ENCODE measurements at places on chromosomes 7 and 10. TPM values are rescaled to one million over a fixed set of nuclear protein-coding genes. Genes with fewer than 3 reads are reported as not detected.

LIPN gene
- total RNA-seq, result not detected

ADRA2A gene
- not detected for total RNA-seq

NEUROG3 gene
- total RNA-seq, result not detected

TMEM60 gene
- total RNA-seq, result 15.9 TPM

HSPB1 gene
- 28.1 TPM for total RNA-seq

MYL10 gene
- not detected for total RNA-seq

MEST gene
- 1.2 TPM for total RNA-seq

PRSS37 gene
- not detected for total RNA-seq

UNCX gene
- total RNA-seq, result not detected

CTAGE8 gene
- 1.6 TPM for total RNA-seq

CFAP46 gene
- total RNA-seq, result not detected

PLXDC2 gene
- total RNA-seq, result not detected

CYP2W1 gene
- not detected for total RNA-seq

MMD2 gene
- total RNA-seq, result not detected

PPP1R17 gene
- total RNA-seq, result not detected

ATP6V0A4 gene
- not detected for total RNA-seq

WNT8B gene
- 0.40 TPM for total RNA-seq

- DNase-seq, result peak; percentile 32
Observed at GRCh38 chr7:39979406-39980073, 29.5 kb downstream of the CDK13 start.

DNA sequence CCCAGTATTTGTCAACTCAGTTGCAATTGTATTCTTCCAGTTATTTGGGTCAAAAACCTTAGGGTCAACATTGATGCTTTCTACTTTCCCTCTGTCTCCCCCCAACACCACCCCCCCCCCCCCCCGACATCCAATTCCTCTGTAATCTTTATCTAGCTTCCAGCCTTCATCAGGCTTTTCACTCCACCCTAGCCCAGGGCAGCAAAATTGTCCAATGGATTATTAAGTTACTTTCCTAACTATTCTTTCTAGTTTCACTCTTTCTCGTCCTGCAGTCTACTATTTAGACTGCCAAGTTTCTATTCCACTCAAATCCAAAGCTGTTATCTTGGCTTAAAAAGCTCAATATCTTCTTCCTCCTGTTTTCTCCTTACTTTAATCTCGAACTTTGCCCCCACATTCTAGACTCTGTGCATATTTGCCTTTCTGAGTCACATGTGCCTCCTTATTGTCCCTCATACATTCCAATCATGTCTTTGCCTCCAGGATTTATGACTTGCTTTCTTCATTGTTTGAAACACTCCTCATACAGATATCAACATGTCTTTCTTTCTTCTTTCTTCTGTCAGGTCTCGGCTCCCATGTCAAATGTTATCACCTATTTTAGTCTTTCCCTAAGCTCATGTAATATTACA, 196.6 kb upstream of the TMEM196 start:
- no peak for DNase-seq

DNA sequence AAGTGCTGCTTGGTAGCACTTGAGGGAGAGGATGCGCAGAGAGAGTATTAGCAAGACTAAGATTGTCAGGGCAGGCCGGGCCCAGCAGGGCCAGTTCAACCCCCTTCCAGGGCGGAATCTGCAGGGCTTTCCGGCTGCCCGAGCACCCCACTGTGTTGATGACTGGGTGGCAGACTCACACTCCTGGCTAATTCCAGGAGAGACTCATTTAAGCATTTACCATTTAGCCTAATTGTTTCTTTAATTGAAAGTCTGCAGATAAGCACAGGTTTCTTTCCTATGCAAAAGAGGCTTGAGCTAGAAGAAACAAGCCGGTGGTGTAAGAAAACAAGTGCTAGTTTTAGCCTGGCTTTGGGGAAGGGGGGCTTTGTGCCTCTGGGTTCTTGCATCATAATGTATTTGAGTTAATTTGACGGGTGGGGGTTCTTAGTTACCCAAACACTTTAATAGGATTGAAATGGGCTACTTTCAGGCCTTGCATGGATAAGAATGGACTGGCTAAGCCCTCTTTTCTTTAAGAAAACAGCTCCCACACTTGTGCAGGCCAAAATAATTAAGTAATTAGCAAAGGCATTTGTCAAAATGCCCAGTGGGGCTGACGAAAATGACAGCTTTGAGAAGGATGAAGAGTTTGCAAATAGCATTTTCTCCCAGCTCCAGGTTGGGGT, 201.3 kb downstream of the MYOF start:
- no peak for DNase-seq

- DNase-seq, result no peak
Observed at GRCh38 chr7:133824132-133824531, 303.0 kb upstream of the LRGUK start.

DNA sequence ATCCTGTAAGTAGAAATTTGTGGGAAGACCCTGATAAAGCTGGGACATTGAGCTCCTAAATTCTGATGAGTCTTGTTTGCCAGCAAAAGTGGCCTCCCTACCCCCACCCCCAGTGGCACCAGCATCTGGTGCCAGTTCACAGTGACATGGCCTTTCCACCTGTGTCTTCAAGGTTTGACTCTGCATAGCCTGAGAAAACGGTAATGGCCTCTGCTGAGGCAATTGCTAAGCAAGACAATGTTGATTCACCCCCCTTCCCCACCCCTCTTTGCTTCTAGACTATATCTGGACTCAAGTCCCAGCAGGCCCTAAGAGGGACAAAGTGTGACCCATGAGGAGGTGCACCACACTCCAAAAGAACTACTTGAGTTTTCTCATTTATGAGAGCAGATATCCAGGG, 48.0 kb upstream of the PIK3CG start:
- DNase-seq, result no peak

DNA sequence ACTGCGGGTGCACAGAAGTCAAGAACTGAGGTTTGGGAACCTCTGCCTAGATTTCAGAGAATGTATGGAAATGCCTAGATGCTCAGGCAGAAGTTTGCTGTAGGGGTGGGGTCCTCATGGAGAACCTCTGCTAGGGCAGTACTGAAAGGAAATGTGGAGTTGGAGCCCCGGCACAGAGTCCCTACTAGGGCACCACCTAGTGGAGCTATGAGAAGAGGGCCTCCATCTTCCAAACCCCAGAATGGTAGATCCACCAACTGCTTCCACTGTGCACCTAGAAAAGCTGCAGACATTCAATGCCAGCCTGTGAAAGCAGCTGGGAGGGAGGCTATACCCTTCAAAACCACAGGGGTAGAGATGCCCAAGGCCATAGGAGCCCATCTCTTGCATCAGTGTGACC, 1336.0 kb upstream of the CELF2 start:
- no peak for DNase-seq

- no peak for DNase-seq
Observed at GRCh38 chr10:26859241-26860101, 1.3 kb downstream of the ABI1 start.

- no peak for DNase-seq
Observed at GRCh38 chr7:33809228-33809627, 96.1 kb upstream of the BMPER start.

- no peak for DNase-seq
Observed at GRCh38 chr10:31758495-31758894, 170.1 kb downstream of the ARHGAP12 start.

- DNase-seq, result no peak
Observed at GRCh38 chr10:71750986-71751385, 22.3 kb downstream of the VSIR start.

DNA sequence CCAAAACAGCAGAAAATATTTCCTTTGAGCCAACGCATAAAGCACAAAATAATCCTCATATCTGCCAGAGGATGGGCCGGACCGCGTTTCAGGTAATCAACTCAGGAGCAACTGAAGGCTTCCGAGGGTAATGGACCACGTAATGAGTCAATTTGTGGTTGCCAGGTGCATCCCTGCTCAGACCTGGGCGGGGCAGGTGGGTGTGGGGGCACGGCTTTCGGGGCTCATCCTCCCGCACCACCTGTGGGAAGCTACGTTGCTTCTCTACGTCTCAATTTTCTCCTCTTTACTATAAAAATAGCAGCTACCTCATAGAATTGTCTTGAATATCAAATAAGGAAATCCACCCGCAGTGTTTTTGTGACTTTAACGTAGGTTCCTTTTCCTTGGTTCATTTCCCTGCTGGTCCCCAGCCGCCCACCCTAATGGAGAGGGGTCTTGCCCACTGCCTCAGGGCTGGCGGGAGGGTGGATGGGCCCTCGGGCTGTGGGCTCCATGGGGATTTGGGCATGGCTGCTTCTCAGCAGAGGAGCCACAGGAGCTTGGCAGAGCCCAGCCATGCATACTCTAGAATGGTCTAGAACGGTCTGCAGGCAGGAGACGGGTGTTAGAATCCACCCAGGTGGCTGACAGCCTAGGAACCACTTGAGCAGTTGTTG, 324.7 kb downstream of the ADARB2 start:
- DNase-seq, result no peak

DNA sequence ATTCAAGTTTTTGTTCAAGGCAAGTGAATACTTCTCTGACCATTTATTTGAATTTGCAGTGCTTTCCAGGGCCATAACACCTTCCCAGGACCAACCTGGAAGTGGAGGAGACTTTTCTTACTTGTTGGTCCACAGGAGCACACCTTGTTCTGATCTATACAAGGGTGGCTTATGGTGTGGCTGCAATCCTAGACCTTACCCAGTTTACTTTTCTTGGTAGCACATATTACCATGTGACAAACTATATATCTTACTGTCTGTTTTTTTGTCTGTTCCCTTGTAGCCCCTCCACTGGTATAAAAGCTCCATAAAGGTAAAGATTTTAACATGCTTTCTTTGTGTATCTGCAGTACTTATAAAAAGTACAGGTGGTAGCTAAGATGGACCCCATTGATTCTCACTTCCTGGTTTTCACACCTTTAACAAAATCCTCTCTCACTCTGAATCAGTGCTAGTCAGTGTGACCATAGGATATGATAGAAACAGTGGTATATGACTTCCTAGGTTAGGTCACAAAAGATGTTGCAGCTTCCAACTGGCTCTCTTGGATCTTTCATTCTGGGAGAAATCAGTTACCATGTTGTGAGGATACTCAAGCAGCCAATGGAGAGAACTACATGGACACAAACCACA, 5.6 kb upstream of the ASB4 start:
- no peak for DNase-seq

- DNase-seq, result no peak
Observed at GRCh38 chr7:98295467-98296192, 14.1 kb downstream of the BRI3 start.

DNA sequence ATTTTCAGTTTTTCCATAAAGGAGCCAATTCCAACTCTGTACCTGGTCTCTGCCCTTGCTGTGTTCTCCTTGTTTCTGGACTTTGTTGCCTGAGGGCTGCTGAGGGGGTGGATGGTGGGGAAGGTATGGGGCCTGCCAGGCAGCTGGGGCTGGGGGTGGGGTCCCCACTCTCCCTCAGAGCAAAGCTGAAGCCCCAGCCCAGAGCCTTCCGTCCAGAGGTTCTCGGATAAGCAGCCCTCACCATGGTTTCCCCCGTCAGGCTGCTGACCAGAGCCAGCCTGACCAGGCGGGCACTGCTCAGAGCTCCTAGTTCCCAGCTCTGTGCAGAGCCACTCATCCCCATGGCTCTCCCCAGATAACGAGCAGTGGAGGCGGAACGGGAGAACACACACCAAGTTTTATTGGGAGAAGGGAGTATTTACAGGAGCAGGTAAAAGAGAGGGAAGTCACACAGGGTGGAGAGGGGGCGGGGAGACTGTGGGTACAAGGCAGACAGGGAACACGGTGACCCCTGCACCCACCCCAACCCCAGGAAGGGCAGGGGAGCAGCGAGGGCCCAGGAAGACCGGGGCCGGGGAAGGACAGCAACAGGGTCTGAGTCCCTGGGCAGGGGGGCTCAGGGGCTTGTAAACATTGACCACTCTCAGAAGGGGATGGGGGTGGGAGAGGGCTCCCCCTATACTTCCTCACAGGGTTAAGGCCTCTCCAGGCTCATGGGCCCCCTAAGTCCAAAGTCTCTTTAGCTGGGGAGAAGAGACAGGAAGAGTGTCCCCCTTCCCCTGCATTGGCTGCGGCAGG, 5.8 kb downstream of the GNB2 start:
- no peak for DNase-seq

DNA sequence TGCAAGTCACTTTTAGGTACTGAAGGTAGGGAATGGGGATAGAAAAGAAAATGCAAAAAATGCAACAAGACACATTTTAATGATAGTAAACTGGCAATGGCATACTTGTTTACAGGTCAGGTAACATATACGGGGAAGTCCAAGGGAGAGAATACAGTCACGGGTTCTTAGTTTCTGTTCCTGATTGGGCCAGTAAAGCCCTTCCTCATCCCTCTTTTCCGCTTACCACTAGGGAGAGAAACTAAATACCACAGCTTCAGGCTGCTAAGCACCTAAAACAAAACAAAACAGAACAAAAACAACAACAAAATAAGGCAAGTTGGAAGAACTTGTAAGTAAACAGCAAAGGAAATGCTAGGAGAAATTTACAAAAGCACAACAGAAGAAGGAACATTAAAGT, 65.2 kb upstream of the OGDHL start:
- DNase-seq, result no peak

DNA sequence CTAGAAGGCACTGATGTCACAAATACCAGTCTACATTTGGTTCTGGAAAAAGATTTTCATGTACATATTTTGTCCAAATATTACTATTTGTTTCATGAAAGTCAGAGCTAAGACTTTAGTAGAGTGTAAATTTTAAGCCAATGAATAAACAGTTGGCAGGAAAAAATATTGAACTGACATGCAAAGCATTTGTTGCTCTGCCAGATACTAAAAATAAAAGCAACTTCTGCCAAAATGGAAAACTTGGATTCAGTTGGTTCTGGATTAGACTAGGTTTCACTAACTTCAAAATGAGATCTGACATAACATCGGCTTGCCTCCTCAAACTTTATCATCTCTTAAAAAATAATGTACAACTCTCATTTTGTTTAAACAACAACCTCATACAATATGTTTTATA, 34.9 kb downstream of the FAM204A start:
- no peak for DNase-seq

GRCh38 chr7:92973974-92974373, 137.6 kb upstream of the CDK6 start:
- no peak for DNase-seq

DNA sequence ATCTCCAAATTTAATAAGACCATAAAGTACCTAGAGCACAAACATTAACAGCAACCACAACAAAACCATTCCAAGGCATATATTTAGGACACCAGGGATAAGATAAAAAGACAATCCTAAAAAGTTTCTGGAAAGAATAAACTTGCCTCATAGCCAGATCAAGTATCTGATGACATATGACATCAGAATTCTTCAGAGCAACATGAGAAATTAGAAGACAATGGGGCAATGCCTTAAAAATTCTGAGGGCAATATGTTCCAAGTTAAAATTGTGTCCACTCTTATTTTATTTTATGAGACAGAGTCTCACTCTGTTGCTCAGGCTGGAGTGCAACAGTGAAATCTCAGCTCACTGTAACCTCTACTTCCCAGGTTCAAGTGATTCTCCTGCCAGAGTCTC, 2.8 kb downstream of the EFCAB10 start:
- no peak for DNase-seq

GRCh38 chr10:1102831-1103230, 46.6 kb downstream of the WDR37 start:
- no peak for DNase-seq

DNA sequence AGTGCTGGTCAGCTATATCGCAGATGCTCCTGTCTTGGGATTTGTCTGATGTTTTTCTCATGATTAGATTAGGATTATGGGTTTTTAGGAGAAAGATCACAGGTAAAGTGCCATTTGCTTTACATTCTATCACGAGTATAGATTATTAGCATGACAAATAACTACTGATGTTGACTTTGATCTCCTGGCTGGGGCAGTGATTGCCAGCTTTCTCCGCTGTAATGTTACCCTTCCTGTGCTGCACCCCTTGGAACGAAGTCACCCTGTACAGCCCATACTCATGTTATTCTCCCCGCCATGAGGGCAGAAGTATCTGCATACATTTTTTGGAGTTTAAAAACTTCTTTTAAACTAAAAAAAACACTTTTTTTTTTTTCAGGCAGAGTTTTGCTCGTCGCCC, 10.8 kb upstream of the CLDN4 start:
- no peak for DNase-seq

All from activated CD4-positive, alpha-beta T cell treated with anti-CD3 and anti-CD28 coated beads, Interleukin-2, amount 10 ng/mL, durations not matched to agents 7 days and 5 days (primary cell).